ENCODE measurements at places on chromosomes 12 and 14.

DNA sequence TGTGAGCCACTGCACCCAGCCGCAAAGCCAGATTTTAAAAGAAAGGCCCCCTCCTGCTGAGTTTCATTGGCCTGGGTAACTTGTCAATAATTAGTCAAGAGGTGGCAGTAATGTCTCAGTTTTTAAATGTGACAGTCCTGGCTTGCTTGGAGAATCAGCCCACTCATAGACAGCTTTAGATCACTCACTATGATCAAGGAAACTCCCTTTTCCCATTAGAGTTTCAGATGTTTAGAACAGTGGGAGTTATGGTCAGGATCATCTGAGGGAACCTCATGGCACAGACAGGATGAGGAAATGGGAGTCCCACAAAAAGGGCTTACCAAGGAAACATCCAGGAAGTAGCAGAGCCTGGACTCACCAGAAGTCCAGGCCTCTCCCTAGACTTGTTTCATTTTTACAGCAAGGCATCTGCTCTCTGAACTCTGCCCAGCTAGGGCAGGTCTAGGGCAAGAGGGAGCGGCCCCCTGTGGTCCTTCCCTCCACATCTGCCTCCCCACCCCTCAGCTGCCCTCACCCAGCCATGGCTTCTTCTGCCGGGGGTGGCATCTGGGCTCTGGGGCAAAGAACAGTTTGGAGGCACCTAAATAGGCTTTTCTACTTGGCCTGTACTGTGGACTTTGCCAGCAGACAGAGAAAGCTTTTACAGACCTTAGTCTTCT, 11.2 kb downstream of the BCL2L14 start:
- no peak for DNase-seq

GRCh38 chr12:59695379-59695778, 99.5 kb downstream of the SLC16A7 start:
- no peak for DNase-seq

DNA sequence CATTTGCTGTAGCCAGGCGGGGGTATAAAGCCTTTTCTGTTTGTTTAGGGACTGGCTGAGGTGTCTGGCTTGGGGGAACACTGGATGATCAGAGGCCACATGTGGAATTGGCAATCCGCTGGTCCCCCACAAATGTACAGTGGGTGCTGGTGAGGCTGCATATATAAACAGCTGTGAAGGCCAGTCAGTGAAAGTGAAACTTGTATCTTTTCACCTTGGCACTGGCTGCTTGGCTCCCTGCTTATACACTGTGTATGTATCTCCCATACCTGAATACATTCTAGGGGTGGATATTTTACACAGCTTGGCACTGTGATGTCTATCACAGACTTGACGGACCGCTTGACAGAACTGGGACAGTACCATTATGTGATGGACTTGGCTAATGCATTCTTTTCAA, 246.8 kb upstream of the AVPR1A start:
- no peak for DNase-seq

DNA sequence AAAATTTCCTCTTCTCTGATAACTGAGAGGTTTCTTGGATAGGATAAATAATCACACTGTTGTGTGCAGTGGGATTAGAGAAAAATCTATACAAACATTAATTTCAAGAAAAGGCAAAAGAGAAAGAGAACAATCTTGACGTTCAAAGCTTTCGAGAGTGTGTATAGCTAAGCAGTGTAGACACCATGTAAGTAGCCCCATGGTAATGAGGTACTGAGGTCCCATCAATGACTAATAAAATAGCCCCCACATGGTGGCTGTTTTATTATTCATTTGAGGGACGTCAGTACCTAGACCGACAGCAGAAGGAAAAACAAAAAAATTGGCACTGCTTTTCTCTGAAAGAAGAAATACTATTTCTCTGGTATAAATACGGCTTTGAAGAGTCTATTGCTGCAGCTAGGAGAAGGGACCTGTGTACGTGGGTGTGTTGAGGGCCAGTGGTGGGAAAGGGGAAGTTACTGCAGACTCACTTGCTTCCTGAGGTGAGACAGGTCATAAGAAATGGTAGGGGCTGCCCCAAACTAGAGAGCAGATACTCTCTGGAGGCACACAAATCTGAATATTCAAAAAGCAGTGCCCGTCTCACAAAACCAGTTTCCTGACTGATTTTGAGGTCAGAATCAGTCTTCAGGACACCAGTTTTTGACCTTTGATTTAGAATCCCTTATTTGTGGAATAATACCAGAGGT, 339.8 kb downstream of the EMP1 start:
- no peak for DNase-seq

DNA sequence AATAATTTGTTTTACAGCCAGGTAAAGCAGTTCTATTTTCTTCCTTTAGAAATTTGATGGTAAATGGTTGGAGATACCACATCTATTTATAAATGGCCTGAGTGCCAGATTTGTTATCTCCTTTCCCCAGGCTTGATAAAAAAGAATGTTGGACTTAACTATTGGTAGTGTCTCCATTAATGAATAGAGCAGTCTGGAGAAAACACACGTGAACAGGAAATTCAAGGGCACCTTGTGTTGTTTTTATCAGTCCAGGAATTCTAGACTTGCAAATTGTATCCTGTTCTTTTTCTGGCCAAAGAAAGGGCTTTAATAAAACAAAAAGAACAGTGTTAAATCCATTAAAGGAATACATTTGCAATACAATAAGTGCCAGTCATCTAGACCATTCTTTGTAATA, 40.8 kb upstream of the BMAL2 start:
- DNase-seq: no peak

All from activated CD8-positive, alpha-beta memory T cell treated with anti-CD3 and anti-CD28 coated beads for 1 hour (primary cell).